ENCODE measurements at places on chromosomes 5 and 9. TPM values are rescaled to one million over a fixed set of nuclear protein-coding genes. Genes with fewer than 3 reads are reported as not detected.

SYK gene
- 0.28 TPM for total RNA-seq

BTNL3 gene
- total RNA-seq: not detected

CDX1 gene
- not detected for total RNA-seq

SLC1A1 gene
- 0.05 TPM for total RNA-seq

PHF24 gene
- 0.08 TPM for total RNA-seq

ANKRD18A gene
- 9.6 TPM for total RNA-seq

FAM200C gene
- 3.0 TPM for total RNA-seq

SPATA31E1 gene
- not detected for total RNA-seq

UQCRQ gene
- 475 TPM for total RNA-seq

GRPEL2 gene
- 30.1 TPM for total RNA-seq

CHD1 gene
- total RNA-seq: 36.5 TPM

SPINK13 gene
- not detected for total RNA-seq

PCDHA10 gene
- 0.33 TPM for total RNA-seq

GRM6 gene
- total RNA-seq: not detected

TSPAN17 gene
- total RNA-seq: 64.7 TPM

ANKRD31 gene
- total RNA-seq: not detected

SLCO6A1 gene
- not detected for total RNA-seq

DMRT3 gene
- not detected for total RNA-seq

AQP7 gene
- total RNA-seq: 0.26 TPM

IFNB1 gene
- not detected for total RNA-seq

PLPP7 gene
- total RNA-seq: 3.3 TPM

CRB2 gene
- 0.05 TPM for total RNA-seq

OR13F1 gene
- not detected for total RNA-seq

PGM5 gene
- total RNA-seq: 0.21 TPM

TMEM252 gene
- total RNA-seq: not detected
